ENCODE measurements at places on chromosomes 1 and 21.

GRCh38 chr1:38785285-38786039 lies 74.1 kb downstream of the RRAGC start:
- no peak for DNase-seq

DNA sequence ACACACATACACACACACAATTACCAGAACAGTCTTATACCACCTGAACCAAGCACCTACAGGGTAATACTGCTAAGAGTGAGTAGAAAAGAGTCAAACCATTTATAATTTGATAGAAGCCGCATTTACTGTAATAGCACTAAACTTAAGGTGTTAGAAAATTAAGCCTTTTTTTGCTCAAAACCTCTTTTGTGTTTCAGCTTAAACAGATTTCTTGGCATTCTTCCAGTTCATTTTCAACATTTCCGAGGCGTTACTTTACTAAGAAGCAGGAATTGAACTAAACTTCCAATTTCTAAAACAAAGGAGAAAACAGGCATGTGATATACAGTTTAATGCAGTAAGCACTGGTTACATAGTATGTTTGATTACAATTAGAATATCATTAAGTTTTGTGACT lies 387.2 kb downstream of the NCAM2 start:
- no peak for DNase-seq

DNA sequence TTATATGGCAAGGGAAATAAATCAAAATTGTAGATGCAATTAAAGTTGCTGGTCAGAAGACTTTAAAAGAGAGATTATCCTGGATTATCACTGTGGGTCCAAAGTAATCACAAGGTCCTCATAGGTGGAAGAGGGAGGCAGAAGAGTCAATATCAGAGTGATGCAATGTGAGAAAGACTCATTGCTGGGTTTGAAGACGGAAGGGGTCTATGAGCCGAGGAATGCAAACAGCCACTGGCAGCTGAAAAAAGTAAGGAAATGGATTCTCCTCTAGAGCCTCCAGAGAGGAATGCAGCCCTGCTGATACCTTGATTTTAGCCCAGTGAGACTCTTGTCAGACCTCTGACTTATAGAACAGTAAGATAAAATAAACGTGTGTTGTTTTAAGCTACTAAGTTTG lies 59.8 kb upstream of the MUTYH start:
- no peak for DNase-seq

DNA sequence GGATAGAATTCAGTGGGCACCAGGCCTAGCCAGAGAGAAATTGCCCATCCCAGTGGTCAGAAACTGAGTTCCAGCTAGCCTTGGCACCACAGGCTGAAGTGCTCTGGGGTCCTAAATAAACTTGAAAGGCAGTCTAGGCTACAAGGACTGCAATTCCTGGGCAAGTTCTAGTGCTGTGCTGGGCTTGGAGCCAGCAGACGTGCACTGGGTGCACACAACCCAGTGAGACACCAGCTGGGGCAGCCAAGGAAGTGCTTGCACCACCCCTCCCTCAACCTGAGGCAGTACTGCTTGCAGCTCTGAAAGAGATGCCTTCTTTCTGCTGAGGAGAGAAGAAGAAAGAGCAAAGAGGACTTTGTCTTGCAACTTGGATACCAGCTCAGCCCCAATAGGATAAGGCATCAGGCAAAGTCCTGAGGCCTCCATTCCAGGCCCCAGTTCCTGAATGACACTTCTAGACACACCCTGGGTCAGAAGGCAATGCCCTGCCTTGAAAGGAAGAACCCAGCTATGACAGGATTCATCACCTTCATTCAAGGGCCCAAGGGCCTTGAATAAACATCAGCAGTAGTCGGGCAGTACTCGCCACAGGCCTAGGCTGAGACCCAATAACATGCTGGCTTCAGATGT lies 55.1 kb downstream of the OVGP1 start:
- no peak for DNase-seq

DNA sequence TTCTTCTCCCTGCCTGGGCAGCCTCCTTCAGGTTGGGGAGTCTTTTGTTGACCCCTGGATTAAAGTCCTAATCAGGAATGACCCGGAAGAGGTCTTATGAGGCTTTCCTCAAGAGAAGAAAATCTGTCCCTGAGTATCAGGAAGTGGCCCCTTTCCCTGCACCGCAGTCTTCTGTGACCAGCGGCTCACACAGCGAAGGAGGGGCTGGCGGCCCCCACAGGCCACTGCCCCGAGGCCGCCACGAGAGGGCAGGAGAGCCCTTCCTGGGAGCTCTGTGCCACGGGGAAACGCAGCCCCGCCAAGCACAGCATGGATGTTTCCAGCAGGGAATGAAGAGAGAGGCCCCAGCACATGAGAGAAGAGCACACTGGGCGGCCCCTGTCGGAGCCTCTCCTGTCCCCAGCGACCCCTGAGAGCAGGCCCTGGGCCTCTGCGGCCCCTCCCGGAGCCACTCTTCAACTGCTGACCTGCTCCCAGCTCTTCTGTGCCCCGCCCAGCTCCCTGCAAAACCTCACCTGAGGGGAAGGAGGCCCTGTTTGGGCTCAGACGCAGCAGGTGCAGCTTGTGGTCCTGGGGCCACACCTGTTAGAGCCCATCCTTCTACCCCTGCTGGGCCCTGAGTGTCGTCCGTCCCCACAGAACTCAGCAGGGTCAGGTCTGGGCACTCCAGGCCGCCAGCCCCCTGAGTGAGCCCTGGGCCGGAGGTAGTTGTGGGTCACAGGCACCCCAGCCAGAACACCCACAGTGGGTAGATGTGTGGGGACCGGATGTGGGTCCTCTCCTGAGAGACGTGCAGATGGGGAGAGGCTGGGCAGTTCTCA lies 4.9 kb upstream of the POFUT2 start:
- DNase-seq, result peak; percentile 69

DNA sequence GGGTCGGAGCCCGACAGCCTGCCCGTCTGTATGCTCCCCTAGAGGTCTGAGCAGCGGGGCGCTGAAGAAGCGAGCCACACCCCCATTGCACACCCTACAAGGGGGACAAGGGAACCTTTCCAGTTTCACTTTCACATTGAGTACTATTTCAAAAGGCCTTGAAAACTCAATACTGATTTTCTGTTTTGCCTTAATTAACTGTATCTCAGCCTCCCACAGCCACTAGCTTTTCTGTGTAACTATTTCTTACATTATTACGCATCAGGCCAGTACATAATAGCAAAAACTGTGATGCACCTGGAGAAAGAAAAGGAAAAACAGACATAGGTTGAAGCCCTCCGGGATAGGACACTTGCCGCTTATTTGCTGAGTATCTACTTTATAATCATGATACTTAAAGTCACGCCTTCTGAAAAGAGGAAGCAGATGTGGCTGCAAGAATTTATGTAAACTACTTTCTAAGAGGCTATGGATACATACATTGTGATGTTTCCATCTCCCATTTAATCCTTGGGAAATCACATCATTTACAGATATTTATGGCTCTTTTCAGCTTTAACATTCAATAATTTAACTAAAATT lies 1719.5 kb downstream of the MRPL39 start:
- DNase-seq, result no peak

DNA sequence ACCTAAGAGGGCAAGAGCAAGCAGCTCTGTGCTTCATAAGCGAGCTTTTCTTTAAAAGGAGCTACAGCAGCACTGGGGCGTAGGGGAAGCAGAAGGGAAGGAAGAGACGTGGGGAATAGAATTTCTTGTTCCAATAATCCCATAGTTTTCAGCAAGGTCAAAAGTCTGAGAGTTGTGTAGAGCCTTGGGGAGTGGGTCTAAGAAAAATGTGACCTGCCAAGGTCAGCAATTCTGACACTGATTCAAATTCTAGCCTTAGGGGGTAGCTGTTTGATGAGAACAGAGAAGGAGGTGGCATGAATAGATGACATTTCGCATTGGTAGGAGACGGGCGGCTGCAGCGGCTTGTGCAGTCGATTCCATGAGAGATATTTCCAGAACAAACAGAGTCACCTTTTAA lies 22.4 kb downstream of the PRRX1 start:
- DNase-seq, result no peak

- no peak for DNase-seq
Observed at GRCh38 chr1:166145499-166145898, 21.3 kb downstream of the FAM78B start.

DNA sequence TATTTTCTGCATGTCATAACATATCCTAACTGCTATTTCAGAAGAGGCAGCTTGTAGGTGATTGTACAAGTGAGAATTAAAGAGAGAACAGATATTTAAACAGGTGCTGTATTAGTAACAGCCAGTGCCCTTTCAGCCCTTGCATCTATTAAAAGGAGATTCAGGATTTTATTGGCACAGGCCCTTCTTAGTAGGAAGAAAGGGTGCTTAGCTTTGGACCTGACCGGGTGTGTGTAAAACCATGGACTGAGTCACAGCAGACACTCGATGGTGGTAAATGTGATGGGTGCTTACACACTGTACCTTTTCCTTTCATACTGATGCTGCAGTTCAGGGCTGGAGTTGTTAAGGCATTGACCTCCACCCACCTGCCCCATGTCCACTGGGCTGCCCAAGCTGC lies 12.7 kb upstream of the CD101 start:
- no peak for DNase-seq

DNA sequence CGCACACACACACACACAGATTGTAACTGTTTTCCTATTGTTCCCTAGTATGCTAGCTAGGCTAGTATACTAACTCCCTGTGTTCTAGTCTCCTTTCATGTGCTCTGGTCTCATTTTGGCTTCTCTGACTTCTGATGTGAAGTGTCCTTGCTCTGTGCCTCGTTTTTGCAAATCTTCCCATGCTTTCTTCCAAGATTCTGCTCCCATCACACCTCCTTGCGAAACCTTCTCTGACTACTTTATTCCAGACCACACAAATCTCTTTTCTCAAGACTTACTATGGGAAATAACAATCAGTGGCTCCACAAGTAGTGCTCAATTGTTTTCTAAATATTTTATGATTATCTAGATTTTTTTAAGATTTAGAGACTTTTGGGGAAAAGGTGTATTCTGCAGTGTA lies 10.3 kb downstream of the PRRX1 start:
- DNase-seq, result no peak

GRCh38 chr1:181484821-181485220 lies 1.5 kb downstream of the CACNA1E start:
- DNase-seq, result no peak

DNA sequence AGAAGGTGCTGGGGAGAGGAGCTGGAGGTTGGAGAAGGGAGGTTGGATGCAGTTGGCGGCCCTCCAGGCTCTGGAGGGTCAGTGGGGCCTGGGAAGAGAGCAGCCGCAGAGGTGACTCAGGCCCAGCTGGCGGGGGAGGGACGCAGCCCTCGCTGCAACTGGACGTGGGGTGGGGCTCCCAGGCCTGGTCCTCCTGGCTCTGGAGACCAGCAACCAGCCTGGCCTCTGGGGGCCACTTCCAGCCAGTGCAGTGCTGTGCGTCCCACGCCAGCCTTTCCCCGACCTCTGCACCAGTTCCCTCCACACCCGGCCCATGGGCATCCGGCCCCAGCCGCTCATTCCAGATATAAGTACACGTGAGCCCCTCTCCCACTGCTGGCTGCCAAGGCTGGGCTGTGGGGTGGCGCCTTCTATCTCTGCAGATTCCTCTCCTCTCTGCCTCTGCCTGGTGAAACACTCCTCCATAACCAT lies 38.0 kb upstream of the COL18A1 start:
- no peak for DNase-seq

DNA sequence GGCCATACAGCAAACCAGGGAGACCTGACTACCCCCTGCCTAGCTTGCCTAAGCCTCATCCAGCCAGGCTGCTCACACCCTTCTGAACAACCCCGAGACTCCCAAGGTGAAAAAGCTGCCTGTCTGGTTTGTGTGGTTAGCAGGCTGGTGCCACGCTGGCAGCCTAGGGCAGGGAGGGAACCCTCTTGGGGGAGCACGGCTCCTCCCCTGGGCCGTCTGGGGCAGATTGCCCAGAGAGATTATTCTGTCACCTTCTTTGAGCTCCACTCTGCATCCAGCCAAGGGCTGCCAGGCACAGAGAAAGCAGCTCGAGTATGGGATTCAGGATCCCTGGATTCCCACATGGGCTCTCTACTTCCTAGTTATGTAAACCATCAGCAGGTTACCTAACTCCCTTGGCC lies 27.5 kb upstream of the TCEA3 start:
- DNase-seq, result no peak

GRCh38 chr1:69943030-69943429 lies 262.3 kb downstream of the LRRC40 start:
- no peak for DNase-seq

DNA sequence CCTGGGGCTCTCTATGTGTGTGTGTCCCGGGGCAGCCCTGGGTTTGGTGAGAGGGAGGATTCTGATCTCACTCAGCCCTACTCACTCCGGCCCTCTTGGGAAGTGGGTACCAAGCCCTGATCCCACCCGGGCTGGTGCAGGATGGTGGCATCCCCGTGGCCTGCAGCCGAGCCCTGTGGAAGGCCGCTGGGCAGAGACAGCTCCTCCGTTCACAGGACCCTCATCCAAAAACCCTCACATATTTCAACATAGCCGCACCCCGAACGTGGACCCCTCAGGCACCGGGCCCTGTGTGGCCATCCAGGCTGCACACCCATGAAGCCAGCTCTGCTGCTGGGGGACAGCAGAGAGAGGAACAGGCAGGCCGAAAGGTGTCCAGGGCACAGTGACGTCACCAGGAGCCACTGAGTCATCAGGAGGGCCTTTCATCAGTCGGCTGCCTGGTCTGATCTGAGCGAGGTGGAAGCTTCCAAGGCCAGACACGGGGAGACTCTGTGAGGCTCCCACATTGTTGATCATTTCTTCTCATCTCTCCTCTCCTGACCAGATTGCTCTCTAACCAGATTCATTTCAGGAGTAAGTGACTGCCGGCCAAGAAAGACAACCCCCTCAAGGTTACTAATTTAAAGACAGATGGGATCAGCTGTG lies 16.2 kb upstream of the GPR157 start:
- no peak for DNase-seq

DNA sequence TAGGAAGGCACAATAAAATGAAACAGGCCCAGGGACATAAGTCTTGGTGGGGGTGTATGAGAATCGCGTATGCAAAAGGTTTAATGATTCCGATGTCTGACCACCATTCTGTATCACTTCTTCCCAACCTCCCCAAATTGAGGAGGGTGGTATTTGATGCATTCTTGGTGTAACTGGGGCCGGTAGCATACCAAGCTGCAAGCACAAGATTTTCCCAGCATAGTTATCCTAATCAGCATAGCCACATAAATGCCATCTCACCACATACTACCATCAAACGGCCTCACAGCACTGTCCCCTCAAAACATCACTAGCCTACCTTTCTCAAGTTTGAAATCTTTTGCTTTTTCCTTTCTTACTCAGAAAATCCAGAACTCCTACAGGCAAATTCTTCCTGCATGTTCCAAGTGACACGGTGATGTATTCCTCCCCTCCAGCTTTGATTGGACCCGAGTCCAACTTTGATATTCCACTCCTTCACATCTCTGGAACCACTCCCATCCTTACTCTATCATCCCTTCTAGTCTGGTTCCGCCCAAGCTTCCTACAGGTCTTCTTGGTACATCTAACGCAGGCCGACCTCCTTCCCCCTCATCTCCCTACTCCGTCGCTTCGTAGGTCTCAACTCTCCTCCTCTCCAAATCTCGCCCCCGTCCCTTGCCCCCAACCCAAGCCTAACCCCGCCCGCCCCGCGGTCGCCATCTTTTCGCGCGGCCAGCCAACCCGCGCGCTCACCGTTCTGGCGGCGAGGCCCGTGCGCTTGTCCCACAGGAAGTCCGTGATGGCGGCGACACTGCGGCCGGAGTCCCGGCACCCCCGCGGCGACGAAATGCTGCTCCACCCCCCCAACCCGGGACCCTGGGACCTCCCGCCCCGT lies 600 bp downstream of the CLK2 start:
- no peak for DNase-seq
